ENCODE measurements at places on chromosomes 7 and 10. TPM values are rescaled to one million over a fixed set of nuclear protein-coding genes. Genes with fewer than 3 reads are reported as not detected.

Gene MUC3A
- 0.69 TPM for polyA plus RNA-seq

Gene DEPP1
- 8.6 TPM for polyA plus RNA-seq

Gene ASIC3
- polyA plus RNA-seq, result 1.9 TPM

Gene LOXL4
- 4.5 TPM for polyA plus RNA-seq

Gene MACC1
- 10.1 TPM for polyA plus RNA-seq

DNA sequence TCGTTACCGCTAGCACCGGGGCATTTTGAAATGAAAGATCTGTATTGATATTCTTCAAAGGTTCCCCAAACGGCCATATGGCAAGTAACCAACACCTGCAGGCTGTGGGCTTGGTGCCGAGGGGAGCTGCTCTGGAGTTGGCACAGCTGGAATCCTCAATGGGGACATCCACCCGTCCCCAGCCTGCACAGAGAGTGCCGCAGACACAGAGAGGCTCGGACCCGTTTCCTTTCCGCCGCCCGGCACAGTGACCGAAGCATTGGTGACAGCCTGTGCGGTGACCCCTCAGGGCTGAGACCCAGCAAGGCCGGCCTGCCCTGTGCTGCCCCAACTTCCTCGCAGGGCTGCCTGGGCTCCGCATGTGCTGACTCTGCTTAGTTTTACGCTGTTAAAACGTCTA, 4.5 kb downstream of the CFAP46 start:
- no peak for DNase-seq

- no peak for DNase-seq
Measured at GRCh38 chr7:42915356-42915755, 3.5 kb upstream of the C7orf25 start.

DNA sequence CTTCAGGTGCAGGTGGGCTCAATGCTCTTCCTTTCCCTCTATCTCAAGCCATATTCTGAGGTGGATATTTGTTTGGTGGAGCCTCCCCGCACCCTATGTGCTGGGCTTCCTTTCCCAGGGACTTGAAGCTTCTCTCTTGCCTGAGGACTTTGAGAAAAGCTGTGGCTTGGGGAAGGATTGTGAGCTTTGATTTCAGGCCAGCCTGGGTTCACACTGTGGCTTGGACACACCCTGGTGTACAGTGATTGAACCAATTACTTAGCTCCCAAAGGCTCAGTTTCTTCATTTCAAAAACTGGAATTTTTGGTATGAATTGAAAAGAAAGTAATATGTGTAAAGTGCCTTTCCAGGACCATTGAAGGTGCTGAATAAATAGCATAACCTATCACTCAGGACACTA, 224.5 kb upstream of the GLI3 start:
- DNase-seq, result no peak

GRCh38 chr7:50821457-50822008, 38.8 kb upstream of the GRB10 start:
- DNase-seq, result no peak

GRCh38 chr10:84999929-85000328, 671.5 kb downstream of the CCSER2 start:
- DNase-seq, result no peak

DNA sequence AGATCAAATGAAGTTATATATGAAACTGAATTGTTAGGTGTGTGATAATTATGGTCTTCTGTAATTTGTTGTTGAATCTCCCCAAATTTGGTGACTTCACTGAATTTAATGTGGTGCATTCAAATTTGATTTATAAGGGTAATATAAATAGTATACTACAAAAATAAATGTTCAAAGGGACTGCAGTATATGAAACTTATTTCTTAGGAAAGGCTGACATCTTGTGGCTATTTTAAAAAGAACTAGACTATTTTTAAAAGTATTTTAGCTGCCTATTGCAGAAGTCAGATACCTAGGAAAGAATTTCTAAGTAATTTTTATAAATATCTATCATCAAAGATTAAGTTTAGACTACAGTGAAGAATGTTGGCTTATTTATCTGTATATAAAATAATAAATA, 36.6 kb downstream of the ATRNL1 start:
- DNase-seq, result peak; percentile 26

- DNase-seq, result no peak
Measured at GRCh38 chr7:155227788-155228458, 69.8 kb upstream of the INSIG1 start.

- no peak for DNase-seq
Measured at GRCh38 chr10:50309342-50309741, 58.0 kb upstream of the ASAH2 start.

- DNase-seq, result no peak
Measured at GRCh38 chr10:78121801-78122200, 88.1 kb downstream of the RPS24 start.

- DNase-seq, result no peak
Measured at GRCh38 chr7:66303454-66304155, 98.5 kb downstream of the TPST1 start.

- no peak for DNase-seq
Measured at GRCh38 chr10:88979153-88979562, 11.4 kb upstream of the FAS start.

DNA sequence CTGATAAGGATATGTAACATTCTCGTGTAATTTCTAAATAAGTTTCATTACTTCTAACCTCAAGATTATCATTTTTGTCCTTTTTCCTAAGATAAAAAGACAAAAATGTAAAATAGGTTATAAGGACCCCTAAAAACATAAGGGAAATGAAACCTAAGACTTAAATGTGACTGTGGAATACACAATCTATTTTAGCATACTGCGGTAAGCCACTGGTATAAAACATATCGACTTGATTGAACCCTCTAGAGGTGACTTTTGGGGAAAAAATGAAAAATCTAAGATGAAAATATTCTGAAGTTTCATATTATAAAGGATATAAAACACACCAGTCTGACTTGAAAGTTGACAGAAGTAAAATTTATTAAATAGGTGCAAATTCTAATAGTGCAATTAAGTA, 1.9 kb downstream of the NAMPT start:
- no peak for DNase-seq

- DNase-seq, result no peak
Measured at GRCh38 chr7:27144781-27145164, 1.3 kb upstream of the HOXA5 start.

GRCh38 chr10:111114758-111115500, 38.1 kb downstream of the ADRA2A start:
- no peak for DNase-seq

DNA sequence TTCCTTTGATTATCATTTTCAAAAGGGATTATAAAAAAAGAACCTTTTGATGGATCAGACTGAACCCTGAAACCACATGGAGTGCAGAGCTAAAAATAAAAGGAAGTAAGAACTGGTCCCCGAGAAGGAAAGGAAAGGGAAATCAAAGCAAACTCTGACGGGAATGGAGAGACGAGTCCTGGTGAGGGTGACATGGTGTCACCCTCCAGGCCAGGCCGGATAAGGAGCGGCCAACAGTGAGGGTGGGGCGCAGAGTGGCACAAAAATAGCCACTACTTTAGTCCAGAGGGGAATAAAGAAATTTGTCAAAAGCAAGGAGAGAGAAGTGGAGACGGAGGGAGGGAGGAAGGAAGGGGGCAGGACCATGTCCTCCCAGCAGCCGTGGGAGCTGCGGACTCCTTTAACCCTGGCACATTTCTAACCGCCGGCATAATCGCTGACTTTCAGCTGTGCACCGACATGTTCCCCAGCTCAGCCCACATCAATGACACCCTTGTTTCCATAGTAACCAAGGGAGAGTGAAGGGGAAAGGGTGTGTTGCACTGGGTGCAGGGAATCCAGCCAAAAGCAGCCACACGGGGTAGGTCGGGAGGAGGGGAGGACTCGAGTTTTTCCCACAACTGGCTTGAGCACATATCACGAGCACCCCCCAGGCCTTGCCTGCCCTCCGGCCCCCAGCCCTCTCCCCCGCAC, 29.7 kb downstream of the TRIM8 start:
- DNase-seq, result no peak

GRCh38 chr7:24192053-24192452, 91.9 kb upstream of the NPY start:
- no peak for DNase-seq

- DNase-seq, result no peak
Measured at GRCh38 chr7:93242106-93242505, 9.9 kb downstream of the VPS50 start.

- DNase-seq, result no peak
Measured at GRCh38 chr10:6868036-6868725, 288.1 kb upstream of the PRKCQ start.

DNA sequence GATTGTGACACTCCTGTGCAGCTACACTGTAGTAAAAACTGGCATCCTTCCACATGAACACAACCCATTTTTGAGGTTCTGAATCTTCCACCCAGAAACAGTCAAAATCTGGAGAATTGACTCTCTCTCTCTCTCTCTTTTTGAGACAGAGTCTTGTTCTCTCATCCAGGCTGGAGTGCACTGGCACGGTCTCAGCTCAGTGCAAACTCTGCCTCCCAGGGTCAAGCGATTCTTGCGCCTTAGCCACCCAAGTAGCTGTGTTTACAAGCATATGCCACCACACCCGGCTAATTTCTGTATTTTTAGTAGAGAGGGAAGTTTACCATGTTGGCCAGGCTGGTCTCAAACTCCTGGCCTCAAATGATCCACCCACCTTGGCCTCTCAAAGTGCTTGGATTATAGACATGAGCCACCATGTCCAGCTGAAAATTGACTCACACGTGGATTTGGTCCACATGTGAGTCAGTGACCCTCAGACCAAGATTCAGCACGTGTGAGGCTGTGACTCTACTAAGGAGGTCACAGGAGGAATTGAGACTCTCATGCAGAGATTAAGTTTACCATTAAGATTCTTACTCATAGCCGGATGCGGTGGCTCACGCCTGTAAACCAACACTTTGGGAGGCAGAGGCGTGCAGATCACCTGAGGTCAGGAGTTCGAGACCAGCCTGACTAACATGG, 12.1 kb upstream of the ZNF107 start:
- DNase-seq, result no peak
